ENCODE measurements at places on chromosomes 11 and 22.

DNA sequence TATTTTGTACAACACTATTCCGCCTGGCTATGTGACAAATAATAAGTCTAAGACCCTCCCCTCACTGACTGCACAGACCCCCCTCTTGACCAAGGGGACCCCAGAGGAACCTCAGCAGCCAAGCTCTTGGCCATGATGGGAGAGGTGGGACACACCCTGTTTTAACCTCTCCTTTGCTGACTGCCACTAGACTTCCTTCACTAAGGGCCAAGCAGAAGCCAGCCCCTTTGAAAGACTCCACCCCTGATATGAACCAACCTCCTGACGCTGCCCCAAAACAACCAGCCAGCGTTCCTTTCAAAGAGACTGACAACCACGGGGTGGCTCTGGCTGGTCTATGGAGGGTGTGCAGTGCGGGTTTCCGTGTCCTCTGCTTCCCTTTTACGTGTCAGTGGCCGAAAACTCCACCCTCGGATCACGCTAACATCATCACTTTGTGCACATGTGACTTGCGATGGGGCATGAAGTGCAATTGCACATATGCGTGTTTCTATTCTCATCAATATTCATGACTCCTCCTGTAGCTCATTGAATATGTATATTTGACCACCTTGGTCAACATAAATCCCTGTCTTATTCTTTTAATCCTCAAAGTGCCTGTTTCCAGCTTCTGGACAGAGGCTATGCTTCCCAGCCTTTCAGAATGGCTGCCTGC, 643.9 kb downstream of the TBC1D22A start:
- DNase-seq = no peak

DNA sequence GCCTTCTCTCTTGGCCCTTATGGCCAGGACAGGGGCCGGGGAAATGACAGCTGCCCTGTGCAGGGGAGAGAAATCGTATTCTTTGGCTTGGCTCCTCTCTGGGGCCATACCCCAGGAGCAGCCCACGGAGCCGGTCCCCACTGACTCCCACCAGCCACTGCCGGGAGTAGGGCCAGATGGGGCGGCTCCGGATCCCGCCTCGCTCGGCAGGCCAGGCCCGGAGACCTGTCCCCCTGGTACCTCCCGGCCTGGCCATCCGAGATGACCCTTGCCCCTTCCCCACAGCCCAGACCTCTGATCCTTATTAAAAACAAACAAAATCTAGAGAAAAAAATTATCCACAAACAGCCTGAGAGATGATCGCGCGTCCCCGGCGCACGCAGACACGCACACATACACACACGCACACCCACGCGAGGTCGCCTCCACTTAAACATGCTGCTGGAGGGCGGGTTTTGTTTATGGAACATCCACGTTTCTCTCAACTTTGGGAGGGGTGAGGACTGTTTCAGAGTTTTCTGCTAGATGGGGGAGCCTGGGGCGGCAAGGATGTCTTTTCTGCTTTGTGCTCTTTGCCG, 59.1 kb downstream of the IGLL1 start:
- DNase-seq = no peak

DNA sequence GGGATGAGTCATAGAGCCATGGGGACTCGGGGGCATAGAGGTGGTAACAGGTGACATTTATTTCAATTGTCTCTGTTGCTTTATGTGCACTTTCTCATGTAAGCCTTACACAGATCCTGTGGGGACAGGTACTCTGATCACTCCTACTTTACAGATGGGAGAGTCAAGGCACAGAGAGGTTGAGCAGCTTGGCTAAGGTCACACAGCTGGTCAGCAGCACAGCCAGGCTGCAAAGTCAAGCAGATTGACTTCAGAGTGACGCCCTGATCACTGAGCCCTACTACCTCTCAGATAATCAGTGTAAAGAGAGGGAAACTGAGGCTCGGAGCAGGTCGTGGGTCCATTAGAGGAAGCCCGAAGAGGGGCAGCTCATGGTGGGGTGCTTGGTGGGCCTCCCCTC, 3.5 kb downstream of the TMPRSS6 start:
- no peak for DNase-seq

DNA sequence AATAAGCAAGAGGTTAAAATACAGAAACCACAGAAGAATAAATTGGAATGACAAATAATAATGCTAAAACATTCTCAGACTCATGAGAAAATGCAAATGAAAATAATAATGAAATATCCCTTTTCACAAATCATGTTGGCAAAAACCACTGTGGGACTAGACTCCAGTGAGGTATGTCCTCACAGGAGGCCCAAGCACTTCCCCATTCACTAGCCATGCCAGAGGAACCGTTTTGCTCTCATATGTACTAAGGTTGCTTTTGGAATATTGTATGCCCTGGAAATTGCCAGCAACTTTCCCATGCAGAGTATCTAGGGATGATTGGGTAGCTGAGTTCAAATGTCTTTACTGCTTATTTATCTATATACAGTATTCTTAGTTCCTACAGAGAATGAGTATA, 106.2 kb upstream of the CHORDC1 start:
- no peak for DNase-seq

- DNase-seq = no peak
Measured at GRCh38 chr11:130214861-130215530, 55.4 kb downstream of the ST14 start.

DNA sequence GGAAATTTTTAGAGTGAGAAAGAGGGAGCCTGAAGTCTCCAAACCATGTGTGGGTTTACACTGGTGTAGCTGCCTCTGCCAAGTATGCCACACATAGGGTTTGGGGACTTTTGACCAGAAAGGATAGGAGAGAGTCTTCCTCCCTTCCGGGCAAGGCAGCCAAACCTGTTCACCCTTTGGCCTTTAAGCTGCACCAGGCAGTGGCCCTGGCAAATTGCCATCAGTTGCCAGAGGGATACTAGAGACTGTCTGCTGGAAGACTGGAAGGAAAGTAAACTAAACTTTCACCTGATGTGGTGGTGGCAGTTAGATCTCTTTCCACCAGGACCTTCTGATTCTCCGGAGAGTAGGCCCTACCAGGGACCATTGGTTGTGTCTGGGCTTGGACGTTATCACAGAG, 1263.2 kb downstream of the FAM181B start:
- DNase-seq = no peak

DNA sequence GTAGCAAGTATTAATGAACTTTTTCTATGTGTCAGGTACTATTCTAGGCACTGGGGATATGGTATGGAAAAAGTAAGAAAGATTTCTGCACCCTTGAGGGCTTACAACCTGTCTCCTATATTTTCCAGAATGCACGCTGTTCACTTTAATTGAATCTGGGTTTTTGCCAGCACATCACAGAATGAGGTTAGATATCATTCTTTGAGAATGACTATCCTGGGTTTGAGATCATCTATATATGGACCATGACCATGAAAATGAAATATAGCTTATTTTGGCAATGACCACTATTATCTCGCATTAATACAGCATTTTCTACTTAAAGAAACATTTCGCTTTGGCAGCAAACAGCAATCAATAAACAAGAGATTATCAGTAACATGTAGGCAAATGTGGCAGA, 46.9 kb downstream of the C11orf71 start:
- DNase-seq = no peak

DNA sequence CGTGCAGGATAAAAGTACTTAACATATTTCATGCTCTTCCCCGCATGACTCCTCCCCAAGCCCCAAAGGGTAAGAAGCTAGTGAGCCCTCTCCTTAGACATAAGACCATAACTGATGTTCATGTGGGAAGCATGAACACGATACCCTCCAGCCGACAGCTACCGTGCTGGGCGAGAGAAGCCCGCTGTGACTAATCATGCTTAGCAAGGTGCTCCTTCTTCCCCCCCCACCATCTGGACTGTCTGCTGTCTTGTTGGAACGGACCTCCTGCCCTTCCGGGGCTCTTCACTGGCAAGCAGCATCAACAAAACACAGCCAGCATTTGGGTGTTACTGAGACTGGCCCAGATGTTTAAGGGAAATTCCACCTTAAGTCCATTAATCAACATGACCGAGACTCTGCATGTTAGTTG, 200.6 kb downstream of the DBX1 start:
- DNase-seq = no peak

DNA sequence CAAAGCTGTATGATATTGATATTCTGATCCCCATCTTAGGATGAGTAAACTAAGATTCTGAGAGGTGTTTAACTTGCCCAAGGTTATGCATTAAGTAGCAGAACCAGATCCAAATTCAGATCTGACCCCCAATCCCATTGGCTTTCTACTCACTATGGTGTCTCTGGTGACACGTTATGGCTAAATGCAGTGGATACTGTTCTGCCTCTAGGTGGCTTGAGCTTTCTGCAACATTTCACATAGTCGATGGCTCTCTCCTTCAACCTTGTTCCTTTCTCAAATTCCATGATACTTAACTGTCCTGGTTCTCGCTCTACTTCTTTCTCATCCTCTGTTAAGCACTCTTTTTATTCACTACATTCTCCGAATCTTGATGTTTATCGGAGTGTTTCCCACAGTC, 9.4 kb downstream of the C11orf97 start:
- no peak for DNase-seq

GRCh38 chr11:131033151-131033651, 116.9 kb upstream of the SNX19 start:
- no peak for DNase-seq

GRCh38 chr11:111460856-111461255, 51.3 kb downstream of the BTG4 start:
- DNase-seq = no peak

DNA sequence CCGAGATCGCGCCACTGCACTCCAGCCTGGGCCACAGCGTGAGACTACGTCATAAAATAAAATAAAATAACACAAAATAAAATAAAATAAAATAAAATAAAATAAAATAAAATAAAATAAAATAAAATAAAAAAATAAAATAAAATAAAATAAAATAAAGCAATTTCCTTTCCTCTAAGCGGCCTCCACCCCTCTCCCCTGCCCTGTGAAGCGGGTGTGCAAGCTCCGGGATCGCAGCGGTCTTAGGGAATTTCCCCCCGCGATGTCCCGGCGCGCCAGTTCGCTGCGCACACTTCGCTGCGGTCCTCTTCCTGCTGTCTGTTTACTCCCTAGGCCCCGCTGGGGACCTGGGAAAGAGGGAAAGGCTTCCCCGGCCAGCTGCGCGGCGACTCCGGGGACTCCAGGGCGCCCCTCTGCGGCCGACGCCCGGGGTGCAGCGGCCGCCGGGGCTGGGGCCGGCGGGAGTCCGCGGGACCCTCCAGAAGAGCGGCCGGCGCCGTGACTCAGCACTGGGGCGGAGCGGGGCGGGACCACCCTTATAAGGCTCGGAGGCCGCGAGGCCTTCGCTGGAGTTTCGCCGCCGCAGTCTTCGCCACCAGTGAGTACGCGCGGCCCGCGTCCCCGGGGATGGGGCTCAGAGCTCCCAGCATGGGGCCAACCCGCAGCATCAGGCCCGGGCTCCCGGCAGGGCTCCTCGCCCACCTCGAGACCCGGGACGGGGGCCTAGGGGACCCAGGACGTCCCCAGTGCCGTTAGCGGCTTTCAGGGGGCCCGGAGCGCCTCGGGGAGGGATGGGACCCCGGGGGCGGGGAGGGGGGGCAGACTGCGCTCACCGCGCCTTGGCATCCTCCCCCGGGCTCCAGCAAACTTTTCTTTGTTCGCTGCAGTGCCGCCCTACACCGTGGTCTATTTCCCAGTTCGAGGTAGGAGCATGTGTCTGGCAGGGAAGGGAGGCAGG, at the start of gene GSTP1:
TSS of gene GSTP1 (plus strand) at position 566 of the 958 bp plus-strand sequence. CDS start at position 598, 32 bp downstream.
- DNase-seq = peak; percentile 64

DNA sequence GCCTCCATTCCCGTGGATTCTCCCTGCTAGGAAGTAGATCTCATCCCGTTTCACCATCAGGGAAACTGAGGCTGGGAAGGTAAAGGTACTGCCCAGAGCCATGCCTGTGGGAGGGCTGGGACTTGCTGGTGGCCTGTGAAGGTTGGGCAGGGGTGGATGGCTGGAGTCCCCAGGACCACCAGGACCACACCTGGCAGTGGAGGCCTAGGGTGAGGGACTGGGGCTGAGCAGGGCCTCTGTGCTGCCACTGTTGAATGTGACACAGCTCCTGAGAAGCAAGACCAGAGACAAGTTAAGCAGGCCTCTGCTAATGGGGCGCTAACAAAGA, 26.2 kb upstream of the PRODH start:
- no peak for DNase-seq

DNA sequence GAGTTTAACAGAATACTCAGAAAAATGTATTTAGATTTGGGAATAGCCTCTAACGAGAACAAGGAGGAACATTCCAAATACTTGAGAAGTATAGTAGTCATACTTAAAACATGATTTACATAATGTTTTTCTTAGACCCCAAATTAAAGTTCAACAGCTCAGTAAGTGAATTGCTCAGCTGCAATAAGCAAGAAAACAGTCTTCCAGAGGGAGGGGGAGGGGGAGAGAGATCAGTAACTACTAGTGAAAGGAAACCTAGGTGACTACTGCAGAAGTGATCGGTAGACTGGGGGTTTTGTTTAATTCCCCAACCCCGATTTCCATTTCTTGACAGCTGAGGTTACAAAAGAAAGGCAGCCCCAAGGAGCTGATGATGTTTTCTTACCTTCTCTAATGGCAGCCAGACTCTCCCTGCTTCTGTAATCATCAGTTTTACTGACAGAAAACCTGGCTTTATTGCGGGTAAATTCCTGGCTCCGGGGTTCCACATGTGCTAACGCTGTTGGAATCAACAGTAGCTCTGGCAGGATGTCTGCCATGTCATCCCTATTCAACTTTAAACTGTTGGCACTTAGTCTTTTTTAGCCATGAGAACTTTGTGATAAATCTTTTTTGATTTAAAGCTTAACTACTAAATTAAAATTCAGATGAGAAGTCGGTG, 82.4 kb upstream of the BIRC3 start:
- no peak for DNase-seq

- no peak for DNase-seq
Measured at GRCh38 chr11:10396771-10397170, 58.3 kb upstream of the AMPD3 start.

DNA sequence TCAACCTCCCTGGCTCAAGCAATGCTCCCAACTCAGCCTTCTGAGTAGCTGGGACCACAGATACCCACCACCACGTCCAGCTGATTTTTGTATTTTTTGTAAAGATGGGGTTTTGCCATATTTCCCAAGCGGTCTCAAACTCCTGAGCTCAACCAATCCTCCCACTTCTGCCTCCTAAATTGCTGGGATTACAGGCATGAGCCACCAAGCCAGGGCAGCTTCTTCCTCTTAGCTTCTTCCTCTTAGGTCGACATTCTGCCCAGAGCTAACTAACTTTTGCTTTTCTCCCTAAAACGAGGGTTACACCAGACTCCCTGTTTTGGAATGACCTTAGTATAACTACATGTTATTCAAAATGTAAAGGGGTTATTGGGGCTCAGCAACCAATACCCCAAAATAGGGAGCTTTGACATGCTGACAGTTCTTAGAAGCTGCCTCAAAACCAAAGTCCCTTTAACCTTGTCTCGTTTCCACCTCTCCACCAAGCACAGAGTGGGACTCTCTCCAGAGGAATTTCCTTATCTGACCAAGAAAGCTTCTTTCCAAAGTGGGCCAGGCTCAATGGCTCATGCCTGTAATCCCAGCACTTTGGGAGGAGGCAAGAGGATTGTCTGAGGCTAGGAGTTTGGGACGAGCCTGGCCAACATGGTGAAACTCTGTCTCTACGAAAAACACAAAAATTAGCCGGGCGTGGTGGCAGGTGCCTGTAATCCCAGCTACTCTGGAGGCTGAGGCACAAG, 7.0 kb downstream of the HPS5 start:
- no peak for DNase-seq

GRCh38 chr11:112306230-112306629, 45.6 kb upstream of the PLET1 start:
- no peak for DNase-seq

- DNase-seq = no peak
Measured at GRCh38 chr11:27735281-27735680, 35.0 kb upstream of the BDNF start.

GRCh38 chr11:128089962-128090361, 497.4 kb downstream of the ETS1 start:
- no peak for DNase-seq

GRCh38 chr11:120122924-120123683, 14.8 kb downstream of the TRIM29 start:
- no peak for DNase-seq
